NCI-H1436 (cell line): ENCODE measurements at places on chromosomes 1 and 21.

DNA sequence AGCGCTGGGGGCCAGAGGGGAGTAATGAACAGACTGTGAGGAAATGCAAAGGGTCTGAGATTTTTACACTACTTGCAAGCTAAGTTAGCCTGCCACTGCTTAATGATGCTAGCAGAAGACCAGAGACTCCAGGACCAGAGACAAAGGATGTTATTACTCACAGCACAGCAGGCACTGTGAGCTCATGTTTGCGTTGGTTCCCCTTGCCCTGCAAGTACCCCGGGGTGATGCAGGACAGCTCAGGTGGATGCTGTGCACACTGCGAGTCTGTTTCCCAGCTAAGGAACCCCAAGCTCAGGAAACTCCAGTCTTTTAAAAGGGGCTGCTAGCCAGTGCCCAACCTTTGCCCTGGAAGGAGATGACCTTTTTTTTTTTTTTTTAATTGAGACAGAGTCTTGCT, 1.2 kb downstream of the FHAD1 start:
- DNase-seq = no peak

- DNase-seq = no peak
Measured at GRCh38 chr1:224542783-224543440, 73.2 kb upstream of the CNIH3 start.

DNA sequence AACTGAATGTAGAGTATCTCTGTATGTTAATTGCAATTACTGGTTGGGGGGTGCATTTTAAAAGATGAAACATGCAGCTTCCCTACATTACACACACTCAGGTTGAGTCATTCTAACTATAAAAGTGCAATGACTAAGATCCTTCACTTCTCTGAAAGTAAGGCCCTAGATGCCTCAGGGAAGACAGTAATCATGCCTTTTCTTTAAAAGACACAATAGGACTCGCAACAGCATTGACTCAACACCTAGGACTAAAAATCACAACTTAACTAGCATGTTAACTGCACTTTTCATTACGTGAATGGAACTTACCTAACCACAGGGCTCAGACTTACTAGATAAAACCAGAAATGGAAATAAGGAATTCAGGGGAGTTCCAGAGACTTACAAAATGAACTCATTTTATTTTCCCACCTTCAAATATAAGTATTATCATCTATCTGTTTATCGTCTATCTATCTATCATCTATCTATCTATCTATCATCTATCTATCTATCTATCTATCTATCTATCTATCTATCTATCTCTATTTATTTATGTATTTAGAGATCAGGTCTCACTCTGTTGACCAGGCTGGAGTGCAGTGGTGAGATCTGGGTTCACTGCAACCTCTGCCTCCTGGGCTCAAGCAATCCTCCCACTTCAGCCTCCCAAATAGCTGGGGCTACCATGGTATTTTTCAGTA, 47.8 kb downstream of the CHML start:
- no peak for DNase-seq

GRCh38 chr1:44786841-44787426, 1.0 kb downstream of the BEST4 start:
- no peak for DNase-seq

- DNase-seq = no peak
Measured at GRCh38 chr1:21449906-21450305, 10.0 kb downstream of the NBPF3 start.

GRCh38 chr1:184970691-184971161, 3.6 kb downstream of the NIBAN1 start:
- no peak for DNase-seq

GRCh38 chr21:31255896-31256295, 88.2 kb downstream of the TIAM1 start:
- no peak for DNase-seq

- DNase-seq = no peak
Measured at GRCh38 chr1:86705665-86705985, 1.2 kb downstream of the SH3GLB1 start.

DNA sequence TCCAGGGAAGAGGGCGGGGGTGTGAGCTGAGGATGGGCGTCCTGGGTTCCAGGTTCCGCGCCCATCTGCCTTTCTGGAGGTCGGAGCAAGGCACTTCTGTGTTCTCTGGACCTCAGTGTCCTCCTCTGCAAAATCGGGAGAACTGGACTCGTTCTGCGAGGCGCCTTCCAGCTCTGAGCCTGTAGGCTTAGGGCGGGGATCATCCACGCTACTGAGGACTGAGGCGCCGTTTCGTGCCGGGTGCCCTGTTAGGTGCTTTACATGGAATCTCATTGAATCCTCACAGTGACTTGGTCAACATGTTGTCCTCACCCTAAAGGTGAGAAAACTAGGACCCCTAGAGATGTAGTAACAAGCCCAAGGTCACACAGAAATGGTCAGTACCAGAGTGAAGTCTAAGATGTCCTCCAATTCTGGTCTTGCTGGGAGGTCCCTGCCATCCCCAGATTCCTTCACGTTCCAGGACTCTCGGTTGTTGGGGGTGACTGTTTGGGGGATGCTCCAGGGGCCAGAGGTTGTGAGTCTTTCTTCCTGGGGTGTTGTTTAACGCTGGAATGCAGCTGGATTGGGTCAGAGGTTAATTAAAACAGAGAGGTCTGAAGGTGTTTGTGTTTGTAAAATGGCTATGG, 677 bp downstream of the PRKAA2 start:
- DNase-seq = no peak

DNA sequence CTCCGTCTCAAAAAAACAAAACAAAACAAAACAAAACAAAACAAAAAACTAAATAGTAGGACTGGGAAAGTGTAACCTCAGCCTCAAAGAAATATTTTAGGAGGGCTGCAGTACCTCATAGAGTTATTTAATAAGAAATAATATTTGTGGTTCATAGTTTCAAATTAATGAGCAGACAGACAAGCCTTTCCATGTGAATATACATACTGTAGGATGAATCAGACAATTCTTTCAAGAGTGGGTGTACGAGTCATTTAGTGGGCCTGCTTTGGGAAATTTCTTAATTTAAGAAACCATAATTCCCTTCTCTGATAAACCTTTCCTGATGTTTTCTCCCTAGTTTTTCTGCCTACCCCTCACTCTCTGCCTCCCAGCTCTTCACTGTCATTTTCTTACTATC, 52.5 kb downstream of the CDC14A start:
- no peak for DNase-seq

- DNase-seq = no peak
Measured at GRCh38 chr1:24770881-24771280, 25.6 kb downstream of the CLIC4 start.

DNA sequence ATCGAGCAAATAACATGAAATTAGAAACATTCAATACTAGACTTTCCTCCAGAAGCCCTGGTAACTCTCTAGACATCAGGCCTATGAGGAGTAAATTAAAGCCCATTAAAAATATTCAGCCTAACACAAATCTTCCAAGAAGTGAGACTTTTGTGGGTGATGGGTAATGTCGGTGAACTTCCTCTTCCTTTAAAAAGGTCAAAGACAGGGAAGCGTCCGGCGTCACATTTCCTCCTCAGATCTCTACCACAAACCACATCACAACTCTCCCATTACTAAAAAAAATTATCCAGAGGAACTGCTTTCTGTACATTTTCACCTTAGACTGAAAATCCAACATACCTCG, 1.4 kb downstream of the EIF4G3 start:
- DNase-seq = no peak

GRCh38 chr1:53584777-53585107, 125.5 kb downstream of the DMRTB1 start:
- no peak for DNase-seq

DNA sequence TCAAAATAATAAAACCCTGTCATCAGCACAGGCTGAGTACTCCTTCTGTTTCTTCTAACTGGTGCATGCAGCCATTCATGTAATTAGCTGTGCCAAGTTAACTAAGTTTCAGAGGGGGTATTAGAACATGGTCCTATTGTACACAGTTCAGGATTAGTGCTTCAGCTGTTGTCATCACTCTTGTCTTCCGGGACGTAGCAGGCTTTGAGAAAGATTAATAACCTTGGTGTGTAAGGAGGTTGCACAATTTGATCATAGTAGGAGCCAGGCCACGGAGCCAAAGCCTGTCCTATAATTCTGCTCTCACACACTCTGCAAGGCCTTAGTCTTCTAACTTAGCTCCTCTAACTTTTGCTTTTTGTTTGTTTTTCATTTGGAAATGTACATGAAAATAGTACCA, 44.7 kb downstream of the PTGFRN start:
- no peak for DNase-seq

DNA sequence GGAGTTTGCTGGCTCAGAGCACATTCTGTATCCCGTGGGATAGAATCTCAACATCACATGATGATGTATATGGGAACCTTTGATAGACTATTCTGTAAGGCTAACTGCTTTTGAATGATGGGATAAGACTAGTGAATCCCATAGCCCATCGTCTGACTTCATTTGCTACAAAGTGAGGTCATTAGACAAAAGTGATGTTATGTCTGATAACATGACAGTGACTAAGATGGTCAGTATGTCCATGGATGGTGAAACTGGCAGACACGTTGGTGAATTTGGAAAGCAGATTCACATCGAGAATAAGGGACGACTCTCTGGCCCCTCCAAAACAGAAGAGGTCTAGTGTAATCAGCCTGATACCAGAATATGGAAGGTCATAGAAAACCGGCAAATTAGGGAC, 108.4 kb downstream of the HHAT start:
- DNase-seq = no peak

DNA sequence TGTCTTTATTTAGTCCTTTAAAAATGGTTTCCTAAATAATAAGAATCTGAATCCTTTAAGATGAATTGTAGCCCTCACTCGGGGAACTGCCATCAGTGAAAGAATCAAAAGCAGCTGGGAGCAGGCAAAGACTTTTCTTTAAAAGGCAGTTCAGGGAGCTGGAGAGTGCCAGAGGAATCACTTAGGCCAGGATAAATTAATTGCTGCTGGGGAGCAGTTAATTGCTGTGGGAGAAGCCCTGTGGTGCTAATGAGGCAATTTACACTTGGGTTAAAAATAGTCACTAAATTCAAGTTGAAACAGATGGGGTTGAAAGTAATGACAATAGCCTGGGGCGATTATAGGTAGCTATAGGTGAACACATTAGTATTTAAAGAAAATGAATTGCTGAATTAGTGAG, 38.7 kb upstream of the COL24A1 start:
- DNase-seq = no peak

DNA sequence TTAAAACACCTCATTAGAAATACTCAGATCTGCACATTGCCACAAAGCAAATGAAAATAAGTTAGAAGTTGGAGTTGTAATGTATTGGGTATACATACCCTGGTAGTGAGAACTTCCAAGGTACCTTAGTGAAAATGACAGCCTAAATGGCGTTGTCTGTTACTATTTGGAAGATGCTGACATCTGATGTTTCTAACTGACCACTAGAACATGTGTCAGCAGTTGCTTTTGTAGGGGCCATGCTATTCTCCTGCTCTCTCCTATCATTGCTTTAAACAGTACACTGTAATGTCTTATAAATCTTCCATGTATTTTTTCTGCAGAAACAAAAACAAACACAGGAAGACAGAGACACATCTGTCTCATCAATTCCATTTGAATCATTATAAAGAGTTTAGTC, 40.1 kb downstream of the LAMC1 start:
- no peak for DNase-seq

DNA sequence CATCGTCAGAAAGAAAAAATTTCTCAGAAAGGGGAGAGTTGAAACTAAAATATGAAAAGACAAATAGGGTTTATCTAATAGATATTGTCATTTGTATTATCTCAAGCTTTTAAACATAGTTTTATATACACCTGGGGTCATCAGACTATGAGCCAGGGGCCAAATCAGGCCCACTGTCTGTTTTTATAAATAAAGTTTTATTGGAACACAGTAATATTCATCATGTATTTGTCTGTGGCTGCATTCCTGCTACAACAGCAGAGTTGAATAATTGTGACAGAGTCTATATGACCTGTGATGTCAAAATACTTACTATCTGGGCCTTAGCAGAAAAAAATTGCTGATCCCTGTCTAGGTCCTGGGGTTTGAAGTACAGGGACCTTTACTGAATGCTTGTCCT, 120.5 kb upstream of the RUNX1 start:
- DNase-seq = no peak

DNA sequence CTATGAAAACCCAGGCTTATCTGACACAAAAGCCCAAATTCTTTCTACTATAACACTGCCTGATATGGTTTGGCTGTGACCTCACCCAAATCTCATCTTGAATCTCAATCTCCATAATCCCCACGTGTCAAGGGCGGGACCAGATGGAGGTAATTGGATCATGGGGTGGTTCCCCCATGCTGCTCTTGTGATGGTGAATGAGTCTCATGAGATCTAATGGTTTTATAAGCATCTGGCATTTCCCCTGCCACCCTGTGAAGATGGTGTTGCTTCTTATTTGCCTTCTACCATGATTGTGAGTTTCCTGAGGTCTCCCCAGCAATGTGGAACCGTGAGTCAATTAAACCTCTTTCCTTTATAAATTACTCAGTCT, 123.3 kb upstream of the USP24 start:
- no peak for DNase-seq

DNA sequence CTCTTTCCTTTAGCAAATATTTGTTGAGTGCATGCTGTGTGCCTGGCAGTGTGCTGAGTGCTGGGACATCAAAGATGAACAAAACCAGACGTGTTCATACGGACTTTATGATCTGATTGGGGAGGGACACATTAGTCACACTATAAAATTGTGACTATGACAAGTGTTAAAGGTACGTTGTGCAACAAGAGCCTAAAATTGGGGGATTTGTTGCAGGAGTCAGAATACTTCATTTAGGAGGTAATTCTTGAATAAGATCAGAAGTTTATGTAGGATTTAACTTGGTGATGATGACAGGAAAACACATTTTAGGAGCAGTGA, 29.6 kb downstream of the B3GALT2 start:
- no peak for DNase-seq

- no peak for DNase-seq
Measured at GRCh38 chr1:8465692-8466091, 147.8 kb downstream of the SLC45A1 start.

- no peak for DNase-seq
Measured at GRCh38 chr1:218863987-218864386, 309.7 kb upstream of the LYPLAL1 start.

GRCh38 chr1:56153276-56153675, 426.1 kb downstream of the PLPP3 start:
- DNase-seq = no peak

- DNase-seq = no peak
Measured at GRCh38 chr1:117591252-117591651, 14.6 kb upstream of the TENT5C start.
